T-cell (primary cell): ENCODE measurements at places on chromosomes 12 and 14.

DNA sequence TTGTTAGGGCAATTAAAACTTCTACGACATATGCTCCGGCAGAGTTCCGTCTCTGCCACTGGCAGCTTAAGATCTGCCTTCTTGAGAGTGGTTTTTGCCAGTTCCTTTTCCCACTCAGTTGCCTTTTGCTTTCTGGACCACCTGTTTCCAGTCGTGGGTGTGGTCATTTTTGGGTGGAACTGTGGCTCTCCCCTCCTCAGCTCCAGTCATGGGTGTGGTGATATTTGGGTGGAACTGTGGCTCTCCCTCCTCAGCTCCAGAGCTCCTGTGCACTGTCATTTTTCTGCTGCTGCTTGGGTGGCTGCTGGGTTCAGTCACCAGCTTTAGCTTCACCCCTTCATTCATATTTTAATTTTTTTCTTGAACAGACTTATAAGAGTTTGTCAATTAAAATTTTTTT is 25.3 kb downstream of the WDR20 start:
- no peak for DNase-seq

- no peak for DNase-seq
Observed at GRCh38 chr12:89760783-89761182, 52.1 kb upstream of the ATP2B1 start.

DNA sequence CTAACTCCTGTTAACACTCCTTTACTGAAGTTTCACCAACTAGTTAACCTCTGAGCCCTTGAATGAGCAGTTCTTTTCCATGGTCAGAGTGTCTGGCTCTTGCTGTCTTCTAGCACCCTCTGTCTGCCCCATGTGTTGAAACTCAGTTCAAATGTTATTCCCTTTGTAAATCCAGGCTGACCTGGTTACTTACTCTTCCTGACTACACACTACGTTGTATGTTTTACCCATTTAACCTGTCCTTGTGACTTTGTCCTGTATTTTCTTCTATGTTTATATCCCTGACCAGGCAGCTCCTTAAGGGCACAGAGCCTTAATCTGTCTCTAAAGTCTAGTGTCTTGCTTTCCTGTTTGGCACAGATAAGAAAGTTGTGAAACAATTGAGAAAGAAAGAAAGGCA is 389.0 kb upstream of the RPL10L start:
- DNase-seq = no peak

DNA sequence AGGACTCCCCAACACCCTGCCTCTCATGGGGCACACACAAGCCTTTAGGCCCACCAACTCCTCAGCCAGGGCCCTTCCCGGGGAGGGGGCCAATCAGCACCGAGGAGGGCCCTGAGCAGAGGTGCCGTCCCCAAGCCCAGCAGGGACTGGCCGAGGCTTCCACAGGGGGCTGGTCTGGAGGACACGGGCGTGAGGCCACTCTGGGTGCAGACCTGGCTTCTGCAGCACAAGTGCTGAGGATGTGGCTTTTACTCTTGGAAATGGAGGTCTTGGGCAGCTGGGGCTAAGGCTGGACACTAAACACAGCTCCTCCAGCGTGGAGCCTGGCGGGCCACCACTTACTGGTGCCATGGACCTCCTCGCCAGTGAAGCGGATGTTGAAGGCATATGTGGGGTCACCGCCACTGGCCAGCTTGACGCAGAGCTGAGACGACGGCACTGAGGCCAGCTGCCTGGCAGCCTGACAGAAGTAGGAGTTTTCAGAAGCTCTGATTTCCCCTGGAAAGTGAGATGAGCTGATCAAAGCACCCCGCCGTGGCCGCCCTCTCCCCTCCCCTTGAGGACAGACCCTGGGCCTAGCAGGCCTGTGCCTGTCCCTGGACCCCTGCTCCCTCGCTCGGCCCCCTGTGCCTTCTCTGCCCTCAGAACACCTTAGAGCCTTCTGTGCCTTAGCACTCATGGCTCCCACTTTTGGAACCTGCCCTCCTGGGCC is 44.0 kb downstream of the TRAFD1 start:
- DNase-seq = no peak

GRCh38 chr12:42119085-42119633 is 25.5 kb downstream of the GXYLT1 start:
- DNase-seq = no peak

DNA sequence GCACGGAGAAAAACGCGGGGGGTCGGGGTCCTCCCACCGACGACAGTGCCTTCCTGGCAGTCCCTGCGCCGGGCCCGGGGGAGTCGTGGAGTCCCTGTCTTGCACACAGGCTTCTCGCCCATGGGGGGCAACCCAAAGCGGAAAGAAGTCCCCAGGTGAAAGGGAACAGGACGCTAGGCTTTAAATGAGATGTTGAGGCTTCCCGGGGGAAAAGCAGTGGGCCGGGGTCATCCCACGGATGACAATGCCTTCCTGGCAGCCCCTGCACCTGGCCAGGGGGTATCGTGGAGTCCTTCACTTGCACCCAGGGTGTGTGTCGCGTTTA is 162.9 kb upstream of the ALG10B start:
- no peak for DNase-seq

- DNase-seq = no peak
Observed at GRCh38 chr12:49097381-49097780, 2.8 kb upstream of the DHH start.
